ENCODE measurements at places on chromosomes 3 and 15.

DNA sequence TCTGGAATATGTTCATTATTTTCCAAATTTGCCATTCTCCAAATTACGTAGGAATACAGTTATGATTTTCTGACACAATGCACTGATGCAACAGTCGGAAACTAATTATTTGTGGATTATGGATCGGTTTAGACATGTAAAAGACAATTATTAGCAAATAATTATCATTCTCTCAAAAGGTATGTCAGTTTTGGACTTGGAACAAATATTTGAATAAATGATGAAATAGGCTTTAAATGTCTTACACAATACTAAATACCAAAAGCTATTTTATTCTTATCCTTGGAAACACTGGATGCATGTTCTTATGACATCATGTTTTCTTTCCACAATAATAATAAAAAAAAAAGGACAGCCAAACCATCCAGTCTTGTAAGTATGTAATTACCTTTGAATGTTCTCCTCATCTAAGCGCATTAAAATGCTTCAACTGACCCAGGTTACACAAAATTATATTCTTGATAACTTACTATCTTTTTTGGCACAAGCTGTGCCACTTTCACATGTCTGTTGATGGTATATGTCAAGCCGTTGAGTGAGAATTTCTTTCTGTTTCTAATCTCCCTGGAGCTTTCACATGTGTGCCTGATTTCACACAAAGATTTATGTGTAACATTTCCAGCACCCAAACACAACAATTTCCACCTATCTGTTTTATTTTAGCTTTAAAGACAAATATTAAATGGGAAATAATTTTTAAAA is 238.5 kb upstream of the ZNF385D start:
- DNase-seq, result no peak

GRCh38 chr3:155173771-155174170 is 93.7 kb downstream of the MME start:
- DNase-seq, result no peak

DNA sequence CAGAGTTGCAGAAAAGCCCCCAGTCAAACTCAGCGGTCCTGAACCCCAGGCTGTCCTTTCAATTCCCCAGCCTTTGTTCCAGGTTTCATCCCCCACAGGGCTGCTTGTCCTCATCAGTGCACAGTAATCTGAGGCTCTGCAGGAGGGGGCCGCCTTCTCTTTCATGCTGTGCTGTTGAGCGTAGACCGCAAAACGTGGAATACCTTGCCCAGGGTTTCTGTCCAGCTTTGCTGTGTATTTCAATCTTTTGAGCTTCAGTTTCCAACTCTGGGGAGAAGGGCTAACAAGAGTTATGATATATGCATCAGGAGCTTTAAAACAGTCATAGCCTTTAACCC is 64.8 kb downstream of the FAM43A start:
- no peak for DNase-seq

DNA sequence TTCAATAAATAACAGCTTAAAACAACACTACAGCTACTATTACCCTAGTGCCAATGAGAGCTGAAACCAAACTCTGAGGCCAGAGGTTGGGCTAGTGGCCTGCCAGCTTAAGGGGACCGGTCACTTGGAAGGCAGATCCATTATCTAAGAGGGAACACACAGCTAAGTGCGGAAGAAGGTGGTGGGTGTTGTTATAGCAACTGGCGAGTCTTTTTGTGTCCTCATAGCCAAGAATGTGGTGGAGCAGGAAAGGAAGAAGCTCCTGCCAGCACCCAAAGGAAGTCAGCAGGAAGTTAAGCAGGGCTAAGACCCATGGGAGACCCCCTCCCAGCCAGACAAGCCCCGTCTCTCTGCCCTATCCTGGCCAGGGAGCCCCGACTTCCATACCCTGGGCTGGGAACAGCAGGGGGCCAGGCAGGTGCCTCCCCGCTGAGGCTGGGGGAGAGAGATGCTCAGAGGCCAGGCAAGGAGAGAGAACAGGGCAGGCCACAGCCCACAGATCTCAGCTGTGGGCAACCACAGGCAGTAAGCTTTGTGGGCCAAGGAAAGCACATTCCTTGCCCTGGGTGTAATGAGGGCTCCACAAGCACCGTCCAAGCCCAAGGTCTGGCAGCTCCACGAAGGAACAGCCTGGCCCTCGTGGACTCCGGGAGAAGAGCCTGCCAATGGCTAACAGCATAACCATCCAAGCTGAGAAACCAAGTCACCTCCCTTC is 34.0 kb upstream of the HRH1 start:
- DNase-seq, result no peak

- no peak for DNase-seq
Observed at GRCh38 chr3:114498539-114499370, 204.9 kb downstream of the TIGIT start.

GRCh38 chr3:12070098-12070497 is 65.9 kb downstream of the SYN2 start:
- no peak for DNase-seq

DNA sequence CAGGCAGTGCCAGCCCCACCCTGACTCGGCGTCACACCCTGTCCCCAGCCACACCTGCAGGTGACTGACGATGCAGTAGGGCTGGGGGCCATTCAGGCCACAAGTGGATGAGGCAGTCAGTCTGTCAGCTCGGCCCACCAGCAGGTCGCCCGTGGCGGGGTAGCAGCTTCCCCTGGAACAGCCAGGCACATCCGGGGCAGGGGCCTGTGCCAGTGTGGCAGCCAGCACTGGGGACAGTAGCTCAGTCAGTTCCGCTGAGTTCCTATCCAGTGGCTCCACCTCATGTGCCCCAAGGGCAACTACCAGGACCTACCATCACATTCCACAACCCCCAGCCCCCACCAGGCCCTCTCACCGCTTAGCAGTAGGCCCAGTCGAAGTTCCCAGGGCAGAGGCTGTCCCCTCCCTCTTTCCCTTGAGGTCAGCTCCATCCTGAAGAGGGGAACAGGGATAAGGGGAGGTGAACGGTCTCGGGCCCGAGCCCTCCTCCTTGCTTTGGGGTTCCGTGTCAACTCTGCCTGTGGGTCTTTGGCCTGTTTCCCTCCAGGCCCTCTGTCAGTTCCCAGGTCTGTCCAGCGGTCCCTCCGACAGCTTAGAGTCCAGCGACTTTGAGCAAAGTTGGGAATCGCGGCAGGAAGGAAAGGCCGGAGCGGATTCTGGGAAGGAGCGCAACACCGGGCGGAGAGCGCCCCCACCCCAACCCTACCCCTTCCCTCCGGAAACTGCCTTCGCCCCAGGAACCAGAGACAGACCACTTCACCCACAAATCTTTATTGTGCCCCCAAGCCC is at the start of gene LAMB2:
Gene LAMB2, minus strand, starts transcription at position 614 of the 789 bp plus-strand sequence. Its CDS starts 183 bp downstream, at position 431.
- no peak for DNase-seq

GRCh38 chr3:15796331-15796730 is 1.4 kb downstream of the ANKRD28 start:
- DNase-seq, result no peak

DNA sequence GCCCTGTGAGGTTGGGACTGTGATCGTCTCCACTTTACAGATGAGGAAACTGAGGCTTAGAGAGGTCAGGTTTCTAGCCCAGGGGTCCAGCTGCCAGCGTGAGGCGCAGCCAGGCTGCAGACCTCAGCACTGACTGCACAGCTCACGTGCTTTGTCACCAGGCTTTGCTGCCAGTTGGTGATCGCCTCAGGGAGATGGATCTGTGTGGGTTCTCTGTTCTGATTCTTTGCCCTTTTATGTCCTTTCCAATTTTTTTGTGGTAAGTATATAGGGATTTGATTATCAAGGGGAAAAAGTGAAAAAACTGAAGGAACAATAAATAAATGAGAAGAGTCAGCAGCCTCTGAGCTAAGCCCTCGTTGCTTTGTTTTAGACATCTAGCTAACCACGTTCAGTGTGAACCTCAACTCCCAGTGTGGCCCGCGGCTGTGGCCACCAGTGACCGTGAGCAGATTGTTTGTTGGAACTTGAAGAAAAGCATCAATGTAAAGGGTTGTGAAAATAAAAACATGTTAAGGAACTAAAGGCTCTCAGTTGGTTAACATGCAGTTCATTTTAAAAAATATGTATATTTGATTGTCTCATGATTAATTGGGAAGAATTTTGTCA is 117.6 kb downstream of the PDE8A start:
- DNase-seq, result no peak

DNA sequence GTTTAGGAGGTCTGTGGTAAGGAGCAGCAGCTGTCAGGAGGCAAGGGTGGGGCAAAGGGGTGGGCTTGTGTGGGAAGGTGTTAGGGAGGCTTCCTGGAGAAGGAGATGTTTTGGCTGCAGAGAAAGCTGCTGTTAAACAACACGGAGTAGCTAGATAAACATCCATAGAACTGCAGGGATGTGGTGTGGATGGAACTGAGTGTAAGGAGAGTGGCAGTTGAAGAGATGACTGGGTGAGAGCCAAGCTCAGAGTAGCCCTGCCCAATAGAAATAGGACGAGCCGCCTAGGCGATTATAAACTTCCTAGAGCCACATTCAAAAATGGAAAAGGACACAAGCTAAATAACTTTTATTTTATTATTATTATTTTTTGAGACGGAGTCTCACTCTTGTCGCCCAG is 19.9 kb downstream of the RPLP1 start:
- DNase-seq, result no peak

DNA sequence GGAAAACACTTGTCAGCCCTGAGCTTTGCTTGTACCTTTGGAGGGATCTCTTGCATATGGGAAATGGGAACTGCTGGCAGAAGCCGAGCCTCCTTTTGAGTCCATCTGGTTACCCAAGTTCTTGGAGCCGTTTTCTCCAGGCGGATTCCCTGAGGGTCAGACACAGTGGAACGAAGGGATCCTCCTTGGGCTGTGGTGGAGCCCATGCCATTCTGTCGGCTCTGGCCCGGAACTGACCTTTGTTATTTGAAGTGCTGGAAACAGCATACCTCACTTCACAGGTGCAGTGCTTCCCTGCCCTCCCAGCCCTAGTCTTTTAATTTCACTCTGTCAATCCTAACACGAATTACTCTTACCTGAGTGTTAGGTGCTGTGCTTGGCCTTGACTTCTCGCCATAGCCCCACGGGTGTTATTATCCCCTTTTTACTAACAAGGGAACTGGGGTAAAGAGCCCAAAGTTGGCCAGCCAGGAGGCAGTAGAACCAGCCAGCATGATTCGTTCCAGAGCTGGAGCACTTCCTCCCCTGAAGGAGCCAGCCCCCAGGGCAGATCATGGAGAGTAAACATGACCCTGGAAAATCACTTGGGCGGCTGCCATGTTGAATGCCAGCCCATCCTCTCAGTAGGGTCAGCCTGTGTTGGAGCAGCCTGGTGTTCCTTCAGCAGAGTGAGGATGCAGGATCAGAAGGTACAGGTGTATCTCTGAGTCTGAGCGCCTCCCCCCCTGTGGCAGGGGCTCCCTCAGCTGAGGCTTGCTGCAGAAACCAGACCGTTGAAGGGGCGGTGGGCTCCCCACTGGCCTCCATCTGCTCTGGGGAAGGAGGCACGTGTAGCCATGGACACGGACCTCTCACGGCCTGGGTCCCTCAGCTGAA is 143.2 kb downstream of the DNAJB8 start:
- no peak for DNase-seq

DNA sequence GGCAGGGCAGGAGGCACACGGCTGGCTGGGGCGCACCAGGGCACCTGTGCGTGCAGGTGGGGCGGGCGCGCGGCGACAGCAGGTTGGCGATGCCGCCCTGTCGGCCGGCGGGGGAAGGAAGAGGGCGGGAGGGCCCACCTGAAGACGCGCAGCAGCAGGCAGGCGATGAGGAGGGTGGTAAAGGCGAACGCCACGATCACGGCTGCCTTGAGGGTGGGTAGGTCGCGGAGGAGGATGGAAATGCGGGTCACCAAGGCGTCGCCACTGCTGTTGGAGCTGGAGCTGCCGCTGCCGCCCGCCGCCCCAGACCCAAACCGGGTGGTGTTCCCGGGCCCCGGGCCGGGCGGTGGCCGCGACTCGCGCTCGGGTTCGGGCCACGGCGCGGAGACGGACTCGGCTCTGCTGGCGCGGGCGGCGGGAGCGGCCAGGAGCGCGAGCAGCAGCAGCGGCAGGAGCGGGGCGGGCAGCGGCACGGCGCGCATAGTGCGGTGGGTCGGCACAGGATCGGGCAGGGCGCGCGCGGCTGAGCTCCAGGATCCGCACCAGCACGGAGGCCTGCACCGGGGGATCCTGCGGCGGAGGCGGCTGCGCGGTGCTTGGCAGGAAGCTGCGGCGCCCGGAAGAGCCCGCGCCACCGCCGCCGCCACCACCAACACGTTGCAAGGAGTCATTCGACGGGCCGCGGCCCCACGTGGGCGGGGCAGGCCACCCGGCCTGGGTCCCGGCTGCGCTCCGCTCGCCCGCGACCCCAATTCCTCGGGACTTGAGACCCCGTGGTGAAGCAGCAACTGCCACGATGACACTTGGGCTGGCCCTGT is at the start of gene FAM174B:
Gene FAM174B, minus strand, starts transcription at position 598 of the 818 bp plus-strand sequence.
- DNase-seq, result no peak

- DNase-seq, result no peak
Observed at GRCh38 chr15:100112061-100112420, 229.7 kb downstream of the ADAMTS17 start.

GRCh38 chr3:23594894-23595670 is 210.7 kb upstream of the UBE2E1 start:
- DNase-seq, result no peak

- DNase-seq, result no peak
Observed at GRCh38 chr3:182959474-182960350, 20.6 kb downstream of the DCUN1D1 start.

DNA sequence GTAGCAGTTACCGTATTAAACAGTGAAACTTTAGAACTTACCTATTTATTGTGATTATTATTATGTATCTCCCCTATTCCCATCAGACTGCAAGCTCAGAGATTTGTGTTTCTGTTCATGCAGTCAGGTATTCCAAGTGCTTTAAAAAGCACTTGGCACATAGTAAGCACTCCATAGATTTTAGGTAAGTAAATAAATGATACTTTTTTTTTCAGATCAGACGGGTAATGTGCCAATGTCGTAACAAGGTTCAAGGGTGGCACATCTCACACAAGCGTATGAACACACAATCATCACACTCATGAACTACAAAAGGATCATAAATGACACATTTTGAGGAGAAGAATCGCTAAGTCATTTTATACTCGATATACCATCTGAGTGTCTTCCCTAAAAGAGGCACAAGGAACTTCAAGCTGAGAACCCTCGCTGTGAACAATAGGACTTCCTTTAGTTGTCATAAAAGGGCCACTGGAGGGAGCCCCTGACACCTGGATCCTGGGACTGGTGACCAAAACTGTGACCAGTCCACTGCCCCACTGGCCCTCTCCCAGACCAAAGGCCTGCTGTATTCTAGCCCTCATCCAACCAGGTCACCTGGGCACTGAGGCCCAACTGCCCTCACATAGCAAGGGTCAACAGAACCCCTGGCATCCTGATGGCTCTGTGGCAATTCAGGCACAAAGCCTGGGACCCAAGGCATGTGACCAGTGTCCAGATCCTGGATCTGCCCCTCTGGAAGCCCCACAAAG is 32.1 kb downstream of the KIF9 start:
- DNase-seq, result no peak

- no peak for DNase-seq
Observed at GRCh38 chr3:130627882-130628281, 110.9 kb downstream of the COL6A6 start.

GRCh38 chr3:135739779-135740178 is 225.7 kb upstream of the PPP2R3A start:
- no peak for DNase-seq

Data from stimulated activated CD8-positive, alpha-beta memory T cell treated with anti-CD3 and anti-CD28 coated beads, Interleukin-7, amount 100 ng/mL, for 48 hours (primary cell).